ENCODE measurements at places on chromosomes 11 and 22.

DNA sequence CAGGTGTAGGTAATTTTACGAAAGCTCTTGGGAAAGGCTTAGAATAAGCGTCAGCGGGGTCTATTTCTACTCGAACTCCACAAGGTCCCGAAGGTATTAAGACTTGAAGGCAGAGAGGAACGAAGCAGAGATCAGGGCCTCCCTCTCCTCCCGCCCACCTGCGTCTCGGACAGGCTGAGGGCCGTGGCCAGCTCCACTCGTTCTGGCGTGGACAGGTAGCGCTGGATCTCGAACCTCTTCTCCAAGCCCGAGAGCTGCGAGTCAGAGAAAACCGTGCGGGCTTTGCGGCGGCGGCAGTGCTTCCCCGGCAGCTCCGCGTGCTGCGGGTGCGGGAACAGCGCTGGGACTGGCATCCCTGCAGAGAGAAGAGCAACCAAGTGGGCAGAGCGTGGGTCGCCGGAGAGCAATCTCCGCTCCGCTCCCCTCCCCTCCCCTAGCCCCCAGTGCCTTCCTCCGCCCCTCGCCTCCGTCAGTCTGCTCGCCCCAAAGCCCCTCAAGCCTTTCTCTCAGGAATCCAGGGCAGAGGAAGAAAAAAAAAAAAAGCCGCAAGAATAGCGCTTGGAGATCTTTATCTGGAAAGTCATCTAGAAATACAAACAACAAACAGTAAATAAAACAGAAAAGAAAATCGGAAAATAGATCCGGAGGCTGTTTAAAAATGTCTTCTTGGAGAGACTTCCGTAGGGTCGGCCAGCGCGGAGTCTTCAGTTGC is 2.4 kb downstream of the BSX start:
- DNase-seq, result no peak

DNA sequence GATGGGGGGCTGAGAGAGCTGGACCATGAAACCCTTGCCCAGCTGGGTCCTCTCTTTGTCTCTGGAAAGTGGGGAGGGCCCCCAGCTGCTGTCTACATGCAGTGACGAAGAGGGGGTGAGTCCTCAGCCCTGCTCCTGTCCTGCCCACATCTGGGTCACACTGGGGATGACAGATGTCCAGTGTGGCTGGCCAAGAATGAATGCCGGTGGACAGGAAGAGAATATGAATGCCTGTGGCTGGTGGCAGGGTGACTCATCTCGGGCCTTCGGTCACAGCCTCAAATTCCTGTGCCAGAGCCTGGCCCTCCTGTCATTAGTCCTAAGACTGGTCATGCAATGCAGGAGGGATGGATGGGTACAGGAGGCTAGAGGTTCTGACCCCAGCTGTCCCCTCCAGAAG is 2.2 kb upstream of the PNPLA3 start:
- no peak for DNase-seq

DNA sequence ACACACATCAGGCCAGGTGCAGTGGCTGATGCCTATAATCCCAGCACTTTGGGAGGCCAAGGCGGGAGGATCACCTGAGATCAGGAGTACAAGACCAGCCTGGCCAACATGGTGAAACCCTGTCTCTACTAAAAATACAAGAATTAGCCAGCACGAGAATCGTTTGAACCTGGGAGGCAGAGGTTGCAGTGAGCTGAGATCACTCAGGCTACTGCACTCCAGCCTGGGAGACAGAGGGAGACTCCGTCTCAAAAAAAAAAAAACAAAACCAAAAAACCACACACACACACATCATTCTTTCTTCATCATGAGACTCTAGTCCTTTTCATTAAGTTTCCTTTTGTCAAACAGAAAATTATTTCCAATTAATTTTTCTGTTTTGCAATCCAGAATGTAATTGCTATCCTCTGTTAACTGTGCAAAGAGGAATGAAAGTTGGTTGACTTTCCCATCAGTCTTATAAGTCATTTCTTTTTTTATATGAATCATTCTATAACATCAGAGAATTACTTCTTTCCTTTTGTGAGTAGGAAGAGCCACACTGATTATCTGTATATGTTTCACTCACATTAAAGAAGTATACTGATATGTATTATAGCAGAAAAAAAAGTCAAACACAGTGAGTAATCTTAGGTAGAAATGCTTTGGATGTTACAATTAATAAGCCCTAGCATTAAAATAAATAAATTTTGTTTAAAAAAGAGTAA is 52.2 kb downstream of the HORMAD2 start:
- DNase-seq, result no peak

DNA sequence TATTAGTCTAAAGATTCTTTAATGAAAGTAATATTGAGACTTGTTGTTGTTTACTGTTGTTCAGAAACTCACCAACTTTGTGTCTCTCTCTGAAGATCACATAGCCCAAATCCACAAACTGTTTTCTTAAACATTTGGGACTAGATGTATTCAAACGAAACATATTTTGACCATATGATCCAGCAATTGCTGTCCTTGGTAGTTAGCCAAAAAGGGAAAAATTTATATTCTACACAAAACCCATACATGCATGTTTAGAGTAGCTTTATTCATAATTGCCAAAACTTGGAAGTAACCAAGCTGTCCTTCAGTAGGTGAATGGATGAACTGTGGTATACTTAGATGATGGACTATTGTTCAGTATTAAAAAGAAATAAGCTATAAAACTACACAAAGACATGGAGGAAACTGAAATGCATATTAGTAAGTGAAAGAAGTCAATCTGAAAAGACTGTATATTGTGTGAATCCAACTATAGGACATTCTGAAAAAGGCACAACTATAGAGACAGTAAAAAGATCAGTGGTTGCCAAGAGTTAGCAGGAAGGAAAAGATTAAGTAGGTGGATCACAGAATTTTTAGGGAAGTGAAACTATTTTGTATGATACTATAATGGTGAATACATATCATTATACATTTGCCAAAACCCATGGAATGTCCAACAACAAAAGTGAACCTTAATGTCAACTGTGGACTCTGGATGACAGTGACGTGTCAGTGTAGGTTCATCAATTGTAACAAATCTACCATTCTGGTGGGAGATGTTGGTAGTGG is 442.9 kb downstream of the INSC start:
- DNase-seq, result no peak

GRCh38 chr22:22838148-22838786 is 49.3 kb upstream of the IGLL5 start:
- no peak for DNase-seq

DNA sequence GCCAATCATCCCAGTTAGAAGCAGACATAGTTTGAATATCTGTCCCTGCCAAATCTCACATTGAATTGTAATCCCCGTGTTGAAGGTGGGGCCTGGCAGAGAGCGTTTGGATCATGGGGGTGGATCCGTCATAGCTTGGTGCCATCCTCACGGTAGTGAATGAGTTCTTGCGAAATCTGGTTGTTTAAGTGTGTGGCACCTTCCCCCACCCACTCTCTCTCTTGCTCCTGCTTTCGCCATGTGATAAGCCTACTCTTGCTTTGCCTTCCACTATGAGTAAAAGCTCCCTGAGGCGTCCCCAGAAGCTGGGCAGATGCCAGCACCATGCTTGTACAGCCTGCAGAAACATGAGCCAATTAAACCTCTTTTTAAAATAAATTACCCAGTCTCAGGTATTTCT is 5.0 kb upstream of the CCDC81 start:
- no peak for DNase-seq

- no peak for DNase-seq
Measured at GRCh38 chr22:43867839-43868635, 5.7 kb upstream of the SULT4A1 start.

DNA sequence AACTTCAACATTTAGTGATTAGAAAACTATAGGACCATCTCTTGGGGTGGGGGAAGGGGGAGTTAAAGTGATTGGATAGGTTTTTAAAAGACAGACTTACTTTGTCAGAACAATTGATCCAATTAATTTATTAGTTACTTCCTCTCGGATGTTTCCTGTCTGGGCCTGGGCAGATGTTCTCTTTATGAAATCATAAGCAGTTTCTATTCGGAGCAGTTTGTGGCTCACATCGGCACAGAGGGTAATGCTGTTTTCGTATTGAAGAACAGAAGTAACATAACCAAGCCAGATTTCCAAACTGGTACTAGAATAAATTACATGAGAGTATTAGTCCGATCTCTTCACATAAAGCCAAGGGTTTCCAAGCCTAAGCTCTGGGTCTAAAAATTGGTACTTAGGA is 20.6 kb downstream of the PIWIL3 start:
- DNase-seq, result no peak
